ENCODE measurements at places on chromosomes 6 and 20. TPM values are rescaled to one million over a fixed set of nuclear protein-coding genes. Genes with fewer than 3 reads are reported as not detected.

Gene CST7
- total RNA-seq: 174 TPM

Gene ANKRD66
- not detected for total RNA-seq

DNA sequence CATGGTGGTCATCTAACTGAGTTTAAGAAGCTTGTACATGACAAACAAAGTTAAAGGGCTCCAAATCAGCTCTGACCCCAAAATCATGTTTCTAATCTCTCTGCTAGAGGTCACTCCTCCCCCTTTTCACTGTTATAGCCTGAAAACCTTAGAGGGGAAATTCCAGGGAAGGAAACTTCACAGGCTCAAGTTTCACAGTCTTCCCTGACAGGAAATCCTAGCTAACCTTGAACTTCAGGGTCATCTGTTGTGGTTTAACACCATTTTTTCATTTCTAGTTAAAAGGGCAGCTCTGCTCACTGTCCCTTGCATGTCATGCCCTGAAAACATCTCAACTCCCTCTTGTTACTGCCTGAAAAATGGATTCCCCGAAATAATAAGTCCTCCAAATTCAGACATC lies 104.4 kb upstream of the BMP2 start:
- no peak for DNase-seq

Gene EBF4
- total RNA-seq: 8.9 TPM

Measured in activated T-cell treated with anti-CD3 and anti-CD28 coated beads, Interleukin-2, amount 50 U/mL, for 72 hours (primary cell).